Vagina (tissue), 2 donors: ENCODE measurements at places on chromosomes 2 and 18.

GRCh38 chr2:52340171-52340570, 1308.2 kb upstream of the NRXN1 start:
- DNase-seq = no peak

DNA sequence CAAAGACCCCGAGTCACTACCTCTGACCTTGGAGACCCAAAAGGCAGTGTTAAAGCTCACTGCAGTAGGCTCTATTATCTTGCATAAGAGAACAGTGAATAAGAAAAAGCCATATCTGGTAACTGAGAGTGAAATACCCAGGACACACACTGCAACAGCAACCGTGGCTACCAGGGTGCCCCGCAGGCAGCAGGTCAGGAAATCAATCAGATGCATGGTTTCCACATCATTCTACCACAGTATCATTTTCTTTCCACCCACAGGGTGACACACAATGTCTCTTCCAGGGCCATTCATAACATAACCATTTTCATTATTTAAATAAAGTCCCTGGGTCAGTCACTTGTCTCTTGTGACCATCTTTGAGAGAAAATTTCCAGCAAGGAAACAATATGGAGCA, 131.3 kb downstream of the CCBE1 start:
- DNase-seq = no peak

- no peak for DNase-seq
These were observed 23.6 kb upstream of the EMILIN2 start for GRCh38 chr18:2823202-2823601.

DNA sequence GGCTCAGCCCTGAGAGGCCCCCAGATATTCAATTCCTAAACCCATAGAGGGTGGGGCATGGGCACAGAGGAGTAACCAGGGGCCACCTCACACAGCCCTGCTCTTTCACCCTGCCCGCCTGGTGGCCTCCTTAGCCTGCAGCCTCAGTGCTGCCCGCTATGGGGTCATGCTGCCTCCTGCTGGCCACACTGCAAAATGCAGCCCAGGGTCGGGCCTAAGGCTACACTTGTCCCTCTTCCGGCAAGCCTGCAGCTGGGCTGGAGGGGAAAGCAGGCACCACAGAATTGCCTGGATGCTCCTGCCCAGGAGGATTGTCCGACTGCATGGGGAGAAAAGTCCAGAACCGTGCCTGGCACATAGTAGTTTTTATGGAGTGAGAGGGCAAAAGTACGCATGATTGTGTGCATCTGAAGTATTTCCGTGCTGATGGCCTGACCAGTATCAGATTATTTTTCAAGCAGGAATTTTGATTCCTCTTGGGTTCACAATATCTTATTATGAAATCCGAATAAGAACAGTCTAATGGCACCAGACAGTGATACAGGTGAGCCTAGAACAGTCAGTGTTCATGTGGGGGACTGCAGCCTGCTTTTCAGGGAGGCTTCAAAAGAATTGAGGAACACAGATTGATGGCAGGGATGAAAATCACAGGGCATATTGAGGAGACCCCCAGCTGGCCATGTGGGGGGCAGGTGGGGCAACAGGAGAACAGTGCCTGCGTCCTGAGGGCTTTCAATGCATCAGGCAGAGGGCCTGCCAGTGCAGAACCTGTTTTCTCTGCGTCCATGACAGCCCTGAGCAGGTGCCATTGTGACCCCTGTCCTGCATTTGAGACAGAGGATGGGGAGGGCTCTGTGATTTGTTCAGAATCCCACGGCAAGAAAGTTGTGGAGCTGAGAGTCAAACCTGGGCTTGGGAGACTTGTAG, 51.2 kb upstream of the ALPP start:
- DNase-seq = no peak

DNA sequence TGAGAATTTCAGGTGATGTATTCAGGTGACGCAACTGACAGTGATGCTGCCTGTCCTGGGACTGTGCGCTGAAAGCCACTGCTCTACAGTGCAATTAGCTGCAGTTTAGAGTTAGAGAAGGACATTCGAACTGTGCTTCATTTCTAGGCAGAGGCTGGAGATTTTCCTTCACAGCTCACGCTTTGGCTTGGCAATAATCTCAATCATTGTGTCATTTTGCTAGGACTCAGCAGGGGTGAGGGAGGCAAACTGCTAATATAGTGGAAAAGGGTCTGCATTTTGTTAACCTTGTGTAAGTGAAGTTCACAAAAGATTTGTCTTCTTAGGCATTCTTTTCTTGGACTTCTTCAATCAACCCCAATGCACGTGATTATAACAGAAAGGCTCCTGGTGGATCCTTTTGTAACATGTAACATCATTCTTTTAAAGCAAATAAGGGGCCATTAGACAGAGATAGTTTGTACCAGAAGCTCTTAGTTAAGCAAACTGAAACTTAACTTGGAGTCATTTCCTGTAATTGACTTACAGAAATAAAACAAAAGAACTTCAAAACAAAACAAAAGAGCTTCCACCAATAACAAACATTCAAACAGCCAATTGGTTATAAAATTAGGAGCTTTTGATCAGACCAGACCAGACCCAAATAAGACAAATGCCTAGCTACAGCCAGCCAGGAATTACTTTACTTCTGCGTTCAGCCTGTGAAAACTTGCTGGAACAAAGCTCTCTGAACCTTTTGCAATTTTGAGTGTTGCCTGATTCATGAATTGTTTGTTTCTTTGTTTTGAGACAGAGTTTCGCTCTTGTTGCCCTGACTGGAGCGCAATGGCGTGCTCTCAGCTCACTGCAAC, 1376.3 kb upstream of the CELF4 start:
- no peak for DNase-seq

DNA sequence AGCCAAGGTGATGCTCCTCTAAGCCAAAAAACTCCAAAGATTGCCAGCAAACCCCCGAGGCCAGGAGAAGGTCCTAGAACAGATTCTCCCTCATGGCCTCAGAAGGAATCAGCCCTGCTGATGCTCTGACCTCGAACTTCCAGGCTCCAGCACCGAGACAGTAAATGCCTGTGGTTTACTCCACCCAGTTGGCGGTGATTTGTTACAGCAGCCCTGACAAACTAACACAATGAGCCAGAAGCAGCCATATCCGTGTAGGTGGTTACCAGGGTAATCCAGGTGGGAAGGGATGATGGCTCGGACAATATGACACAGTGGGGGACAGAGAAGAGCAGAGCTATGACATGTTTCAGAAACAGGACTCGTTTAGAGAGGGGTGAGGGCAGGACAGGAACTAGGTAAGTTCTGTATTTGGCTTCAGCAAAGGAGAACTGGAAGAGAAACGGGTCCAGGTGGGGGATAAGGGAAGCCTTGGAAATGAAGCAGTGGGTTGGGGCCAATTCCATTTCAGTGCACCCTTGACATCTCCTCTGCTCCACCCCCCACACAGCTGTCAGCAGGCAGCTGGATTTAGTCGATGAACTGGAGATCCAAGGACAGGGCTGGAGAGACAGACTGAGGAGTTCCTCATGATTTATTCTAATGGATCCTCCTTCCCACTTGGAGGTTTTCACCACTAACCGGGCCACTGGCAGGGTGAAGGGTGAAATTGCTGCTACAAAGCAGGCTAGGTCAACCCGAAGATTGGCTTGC, 179.7 kb upstream of the SH3BP4 start:
- no peak for DNase-seq

DNA sequence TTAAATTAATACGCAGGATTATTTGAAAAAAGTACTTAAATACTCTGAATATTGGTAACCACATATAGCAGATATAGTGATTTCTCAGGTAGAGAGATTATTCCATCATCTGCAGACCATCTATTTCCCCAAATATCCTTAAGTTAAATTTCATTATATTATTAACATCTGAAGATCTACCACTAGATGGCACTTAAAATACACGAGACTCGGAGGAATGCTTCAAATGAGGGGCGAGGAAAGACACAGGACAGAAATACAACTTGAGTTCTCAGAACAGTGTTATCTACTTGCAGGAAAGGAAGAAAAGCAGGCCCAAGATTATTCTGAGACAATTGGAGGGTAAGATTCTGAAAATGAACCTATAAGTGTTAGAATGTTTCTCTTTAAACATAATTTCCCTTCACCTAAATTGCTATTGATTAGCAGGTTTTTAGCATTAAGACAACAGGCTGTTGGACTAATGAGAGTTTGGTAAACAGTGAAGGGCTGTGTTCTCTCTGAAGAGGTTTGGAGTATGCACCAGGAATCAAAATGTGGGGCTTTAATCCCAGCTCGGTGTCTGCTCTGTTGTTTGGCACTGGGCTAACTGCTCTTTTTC, 76.9 kb upstream of the GCFC2 start:
- DNase-seq = no peak

- no peak for DNase-seq
These were observed 118.3 kb downstream of the MGAT5 start for GRCh38 chr2:134372141-134372540.

- no peak for DNase-seq
These were observed 178.6 kb upstream of the CREB1 start for GRCh38 chr2:207351171-207351570.
